ENCODE measurements at places on chromosomes 11 and 22. TPM values are rescaled to one million over a fixed set of nuclear protein-coding genes. Genes with fewer than 3 reads are reported as not detected.
A peak's percentile ranks its signal among the peaks of the same experiment; 100 is the strongest.

DNA sequence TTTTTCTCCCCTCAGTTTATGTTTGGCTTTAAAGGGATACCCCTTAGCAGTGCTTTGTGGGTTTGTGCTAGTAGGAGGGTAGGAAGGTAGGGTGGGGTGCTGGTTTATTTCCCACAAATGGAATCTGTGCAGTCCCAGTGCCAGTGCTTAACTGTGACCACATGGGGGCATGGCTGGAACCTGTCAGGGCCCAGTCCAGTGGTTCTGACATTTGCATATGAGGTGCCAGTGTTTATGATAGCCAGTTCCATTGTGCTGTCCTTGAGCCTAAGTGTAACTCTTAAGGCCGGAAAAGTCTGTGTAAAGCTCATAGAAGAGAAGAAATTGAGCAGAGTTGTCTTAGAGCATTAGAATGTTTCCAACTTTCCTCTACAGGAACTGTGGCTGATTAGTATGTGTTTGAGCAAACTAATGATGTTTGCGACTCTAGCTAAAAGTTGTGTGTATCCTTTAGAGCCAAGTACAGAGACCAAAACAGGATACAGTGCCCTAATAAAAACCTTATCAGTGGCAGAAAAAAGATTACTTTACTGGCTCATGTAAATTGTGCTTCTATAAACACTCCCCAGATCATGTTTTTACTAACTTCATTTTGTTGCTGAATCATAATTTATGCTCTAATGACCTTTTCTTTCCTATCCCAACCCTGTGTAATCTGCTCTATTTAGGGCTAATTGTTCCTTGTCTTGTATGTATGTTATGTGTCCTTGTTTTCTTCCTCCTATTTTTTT is 38.1 kb downstream of the DIXDC1 start:
- peaks cover 11% of the 10 kb centered on the region for H3K4me1 ChIP-seq
- H3K36me3 ChIP-seq, result peaks cover 1% of the 10 kb centered on the region
- H3K27me3 ChIP-seq, result peaks cover 27% of the 10 kb centered on the region
- H3K4me3 ChIP-seq, result no peak overlapping the region
- no peak for DNase-seq
- H3K27ac ChIP-seq, result no peak overlapping the region

- H3K27me3 ChIP-seq, result peaks cover 2% of the 10 kb centered on the region
- H3K27ac ChIP-seq, result no peak overlapping the region
- no peak for DNase-seq
- no peaks in the 10 kb centered on the region for H3K4me1 ChIP-seq
These were observed 199.3 kb downstream of the PGR start for GRCh38 chr11:100930185-100930778.

DNA sequence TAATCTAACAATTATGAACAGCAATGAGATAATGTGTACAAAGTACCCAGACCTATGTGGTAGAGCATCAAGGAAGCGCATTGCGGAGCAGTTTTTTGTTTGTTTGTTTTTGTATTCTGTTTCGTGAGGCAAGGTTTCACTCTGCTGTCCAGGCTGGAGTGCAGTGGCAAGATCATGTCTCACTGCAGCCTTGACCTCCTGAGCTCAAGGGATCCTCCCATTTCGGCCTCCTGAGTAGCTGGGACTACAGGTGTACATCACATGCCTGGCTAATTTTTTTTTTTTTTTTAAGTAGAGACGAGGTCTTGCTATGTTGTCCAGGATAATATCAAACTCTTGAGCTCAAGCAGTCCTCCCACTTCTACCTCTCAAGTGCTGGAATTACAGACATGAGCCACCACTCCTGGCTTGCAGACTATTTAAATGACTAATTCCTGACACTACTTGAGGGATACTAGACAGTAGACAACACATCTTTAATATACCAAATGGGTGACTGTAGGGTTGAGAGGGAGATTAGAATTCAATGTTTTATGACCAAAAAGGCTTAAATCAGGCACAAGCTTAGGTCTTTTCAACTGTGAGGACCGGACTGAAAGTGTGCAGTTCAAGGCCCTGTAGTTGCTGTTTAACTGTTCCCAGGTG is 12.7 kb downstream of the OR51B4 start:
- H3K27me3 ChIP-seq, result no peaks in the 10 kb centered on the region
- H3K36me3 ChIP-seq, result no peaks in the 10 kb centered on the region
- no peak overlapping the region for H3K27ac ChIP-seq
- DNase-seq, result no peak
- H3K4me3 ChIP-seq, result no peak overlapping the region
- H3K4me1 ChIP-seq, result no peaks in the 10 kb centered on the region

DDTL gene
- total RNA-seq, result 2.3 TPM

GRCh38 chr22:45857519-45857918 is 119.4 kb downstream of the WNT7B start:
- H3K4me3 ChIP-seq, result no peak overlapping the region
- no peaks in the 10 kb centered on the region for H3K4me1 ChIP-seq
- H3K27me3 ChIP-seq, result no peaks in the 10 kb centered on the region
- DNase-seq, result no peak

DNA sequence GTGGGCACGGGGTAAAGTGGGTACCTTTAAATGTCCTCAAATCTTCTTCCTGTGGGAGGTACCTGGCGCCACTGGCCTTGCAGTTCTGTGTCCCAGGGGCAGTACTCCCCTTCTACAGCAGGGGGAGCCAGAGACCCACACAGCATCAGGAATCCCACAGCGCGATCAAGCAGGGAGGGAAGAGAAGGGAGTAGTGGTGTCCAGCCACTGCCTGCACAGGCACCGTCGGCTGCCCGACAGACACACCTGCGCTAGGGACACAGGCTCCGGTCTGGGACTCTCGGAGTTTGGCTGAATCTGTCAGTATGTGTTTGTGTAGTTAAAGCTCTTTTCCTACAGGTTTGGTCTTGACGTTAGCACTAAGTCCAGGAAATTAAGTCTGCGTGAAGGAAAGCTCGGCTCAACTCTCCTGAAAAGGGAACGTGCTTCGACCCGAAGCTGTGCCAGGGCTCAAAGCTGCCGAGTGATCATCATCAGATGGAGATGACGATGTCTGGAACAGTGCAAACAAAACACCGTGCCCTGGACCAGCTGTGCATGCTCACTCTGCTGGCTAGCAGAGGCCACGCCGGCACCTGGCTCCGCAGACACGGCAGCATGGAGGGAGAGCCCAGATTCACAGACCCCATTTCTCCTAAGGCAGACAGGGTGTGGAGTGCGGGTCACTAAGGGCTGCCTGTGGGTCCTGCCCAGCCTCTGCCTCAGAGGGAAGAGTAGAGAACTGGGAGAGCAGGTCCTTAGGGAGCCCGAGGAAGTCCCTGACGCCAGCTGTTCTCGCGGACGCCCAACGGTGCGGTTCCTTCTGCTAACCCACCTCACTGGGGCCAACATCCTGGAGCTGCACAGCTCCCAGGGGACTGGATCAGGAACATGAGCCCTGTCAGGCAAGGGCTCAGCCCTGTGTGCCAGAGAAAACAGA is 56.0 kb upstream of the BID start:
- peak; percentile 88 for DNase-seq
- H3K4me1 ChIP-seq, result peaks cover 7% of the 10 kb centered on the region
- H3K27me3 ChIP-seq, result no peaks in the 10 kb centered on the region
- H3K4me3 ChIP-seq, result no peak overlapping the region
- H3K36me3 ChIP-seq, result peaks cover 3% of the 10 kb centered on the region
